WTC11 (cell line): ENCODE measurements at places on chromosomes 16 and 17. TPM values are rescaled to one million over a fixed set of nuclear protein-coding genes. Genes with fewer than 3 reads are reported as not detected.
A peak's percentile ranks its signal among the peaks of the same experiment; 100 is the strongest.

The CDT1 gene
- 142 to 154 TPM (median 149 TPM) in 3 replicates for total RNA-seq

The IL32 gene
- total RNA-seq, result 3.5 to 4.7 TPM (median 3.6 TPM) in 3 replicates

The SLC6A2 gene
- 0.16 to 0.30 TPM (median 0.20 TPM) in 3 replicates for total RNA-seq

The ABCA8 gene
- 0.15 to 0.25 TPM (median 0.21 TPM) in 3 replicates for total RNA-seq

The TTYH2 gene
- total RNA-seq, result 3.5 to 5.1 TPM (median 4.5 TPM) in 3 replicates

The ATP1B2 gene
- 29.1 to 37.5 TPM (median 35.9 TPM) in 3 replicates for total RNA-seq

- peaks cover 1% of the 10 kb centered on the region; the same call in 1 of the 2 replicates for H3K36me3 ChIP-seq
- no peak for DNase-seq
- H3K4me3 ChIP-seq, result no peak overlapping the region
These were observed 21.2 kb downstream of the ST3GAL2 start for GRCh38 chr16:70417661-70418060.

DNA sequence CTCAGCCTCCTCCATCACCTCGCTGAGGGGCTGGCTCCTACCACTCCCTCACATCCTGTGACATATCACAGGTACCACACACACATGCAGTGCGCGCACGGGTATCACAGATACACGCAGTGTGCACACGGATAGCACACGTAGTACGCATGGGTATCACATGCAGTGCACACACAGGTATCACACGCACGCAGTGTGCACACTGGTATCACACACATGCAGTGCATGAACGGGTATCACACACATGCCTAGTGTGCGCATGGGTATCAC lies 30.1 kb downstream of the ACSF3 start:
- H3K4me3 ChIP-seq, result no peak overlapping the region
- H3K4me1 ChIP-seq, result no peaks in the 10 kb centered on the region
- peak overlapping the region; percentile 54; the same call in 1 of the 2 replicates for H3K27ac ChIP-seq
- no peaks in the 10 kb centered on the region for H3K27me3 ChIP-seq
- peaks cover 44% of the 10 kb centered on the region for H3K36me3 ChIP-seq

GRCh38 chr17:8868529-8868951 lies 1.1 kb upstream of the PIK3R6 start:
- H3K27me3 ChIP-seq, result no peaks in the 10 kb centered on the region
- no peak overlapping the region for H3K4me3 ChIP-seq
- no peaks in the 10 kb centered on the region for H3K36me3 ChIP-seq
- no peak overlapping the region for H3K27ac ChIP-seq

- DNase-seq, result no peak
- no peak overlapping the region for H3K4me3 ChIP-seq
- no peaks in the 10 kb centered on the region for H3K36me3 ChIP-seq
- peaks cover 16% of the 10 kb centered on the region for H3K4me1 ChIP-seq
- H3K27ac ChIP-seq, result no peak overlapping the region
These were observed 645.9 kb downstream of the WWOX start for GRCh38 chr16:78745108-78746019.

GRCh38 chr17:54968988-54969332 lies 395 bp downstream of the STXBP4 start:
- H3K4me1 ChIP-seq, result peaks cover 12% of the 10 kb centered on the region
- H3K4me3 ChIP-seq, result no peak overlapping the region
- peaks cover 18% of the 10 kb centered on the region for H3K36me3 ChIP-seq

GRCh38 chr17:13953841-13954240 lies 115.5 kb upstream of the COX10 start:
- H3K27me3 ChIP-seq, result no peaks in the 10 kb centered on the region
- no peaks in the 10 kb centered on the region for H3K36me3 ChIP-seq
- no peaks in the 10 kb centered on the region for H3K4me1 ChIP-seq
- H3K4me3 ChIP-seq, result no peak overlapping the region

- no peaks in the 10 kb centered on the region for H3K36me3 ChIP-seq
- H3K4me3 ChIP-seq, result no peak overlapping the region
- no peak for DNase-seq
- H3K4me1 ChIP-seq, result peaks cover 10% of the 10 kb centered on the region
- no peak overlapping the region for H3K27ac ChIP-seq
These were observed 69.4 kb downstream of the MRC2 start for GRCh38 chr17:62696726-62697490.

DNA sequence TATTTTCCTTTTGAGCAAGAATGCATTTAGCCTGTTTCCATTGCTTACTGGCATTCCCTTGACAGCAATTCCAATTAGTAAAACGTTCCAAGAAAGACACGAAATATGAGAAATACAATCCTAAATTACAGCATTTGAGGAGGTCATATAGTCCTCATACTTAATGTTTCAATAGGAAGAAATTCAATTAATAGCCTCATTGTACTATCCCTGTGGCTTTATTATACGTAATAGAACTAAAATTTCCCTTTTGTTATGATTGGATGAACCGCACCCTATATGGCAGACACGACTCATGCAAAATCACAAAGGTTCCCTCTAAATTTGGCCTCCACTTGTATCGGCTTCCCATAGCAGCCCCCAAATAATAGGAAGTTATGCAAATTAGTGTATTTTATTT lies 291.7 kb downstream of the CEP112 start:
- no peak for DNase-seq
- H3K27ac ChIP-seq, result no peak overlapping the region
- H3K4me3 ChIP-seq, result no peak overlapping the region
- no peaks in the 10 kb centered on the region for H3K27me3 ChIP-seq

GRCh38 chr16:57051696-57052228 lies 40.6 kb upstream of the CPNE2 start:
- no peaks in the 10 kb centered on the region for H3K27me3 ChIP-seq
- H3K4me3 ChIP-seq, result no peak overlapping the region
- H3K36me3 ChIP-seq, result no peaks in the 10 kb centered on the region
- no peak for DNase-seq

GRCh38 chr16:3029491-3030221 lies 5.8 kb downstream of the THOC6 start:
- no peak overlapping the region for H3K4me3 ChIP-seq
- H3K36me3 ChIP-seq, result peaks cover 20% of the 10 kb centered on the region
- H3K27ac ChIP-seq, result no peak overlapping the region
- H3K4me1 ChIP-seq, result peaks cover 22% of the 10 kb centered on the region
- H3K27me3 ChIP-seq, result no peaks in the 10 kb centered on the region

DNA sequence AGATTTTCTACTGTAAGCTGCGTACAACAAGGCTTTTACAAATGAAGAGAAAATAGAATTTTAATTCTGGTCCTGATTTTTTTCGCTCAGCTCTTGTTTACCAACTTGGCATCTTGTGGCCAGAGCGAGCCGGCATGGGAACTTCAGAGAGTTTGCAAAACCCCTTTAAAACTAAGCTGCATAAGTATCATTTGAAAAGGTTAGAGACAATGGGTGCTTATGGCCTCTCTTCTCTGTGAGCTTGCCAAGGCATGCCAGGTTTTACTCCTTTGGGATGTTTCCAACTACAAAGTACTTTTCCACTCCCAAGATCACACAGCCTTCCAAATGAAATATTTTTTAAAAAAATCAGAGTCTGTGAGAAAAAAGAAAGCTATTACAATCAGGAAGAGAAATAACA lies 62.4 kb upstream of the FA2H start:
- no peaks in the 10 kb centered on the region for H3K27me3 ChIP-seq
- no peak for DNase-seq
- peaks cover 14% of the 10 kb centered on the region for H3K4me1 ChIP-seq
- H3K27ac ChIP-seq, result no peak overlapping the region
- H3K36me3 ChIP-seq, result no peaks in the 10 kb centered on the region
- no peak overlapping the region for H3K4me3 ChIP-seq

- 0 out of 2 replicates have a peak, but pooled peaks cover 3% of the 10 kb centered on the region for H3K36me3 ChIP-seq
- H3K27me3 ChIP-seq, result peaks cover 3% of the 10 kb centered on the region; the same call in 1 of the 2 replicates
- no peak overlapping the region for H3K27ac ChIP-seq
These were observed 367.9 kb downstream of the SOX9 start for GRCh38 chr17:72488555-72489271.

DNA sequence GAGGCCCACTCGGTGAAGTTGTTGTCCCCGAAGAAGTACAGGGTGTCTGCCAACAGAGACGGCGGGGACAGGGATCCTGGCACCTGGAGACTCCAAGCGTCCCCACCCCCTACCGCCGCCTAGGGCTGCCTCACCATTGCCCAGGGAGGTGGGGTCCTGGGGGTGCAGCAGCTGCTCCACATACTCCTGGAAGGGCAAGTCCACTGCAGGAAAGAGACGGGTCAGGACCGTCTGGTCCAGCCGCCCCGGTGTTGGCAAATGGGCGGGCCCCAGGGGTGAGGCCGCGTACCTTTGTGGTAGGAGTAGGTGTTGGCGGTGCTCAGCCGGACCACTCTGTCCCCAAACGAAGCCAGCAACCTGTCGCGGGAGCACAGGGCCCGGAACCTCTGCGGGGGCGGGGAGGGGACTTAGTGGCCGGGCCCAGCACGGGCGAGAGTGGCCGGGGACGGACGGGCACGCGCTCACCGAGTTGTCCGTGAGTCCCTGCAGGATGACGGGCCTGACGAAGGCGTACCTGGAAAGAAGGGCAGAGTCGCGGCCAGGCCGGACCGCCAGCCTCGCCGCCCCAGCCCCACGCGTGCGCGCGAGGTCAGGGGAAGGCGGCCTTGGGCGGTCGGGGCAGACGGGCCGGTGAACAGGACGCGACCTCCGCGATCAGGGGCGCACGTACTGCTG lies 601 bp downstream of the JMJD8 start:
- H3K27me3 ChIP-seq, result no peaks in the 10 kb centered on the region
- peaks cover 19% of the 10 kb centered on the region for H3K4me1 ChIP-seq
- peak overlapping the region; percentile 76 for H3K4me3 ChIP-seq
- H3K36me3 ChIP-seq, result peaks cover 25% of the 10 kb centered on the region

GRCh38 chr16:86572041-86572521 lies 5.5 kb downstream of the FOXC2 start:
- H3K27me3 ChIP-seq, result peaks cover 97% of the 10 kb centered on the region
- H3K36me3 ChIP-seq, result no peaks in the 10 kb centered on the region
